ENCODE measurements at places on chromosomes 12 and 14.
A peak's percentile ranks its signal among the peaks of the same experiment; 100 is the strongest.

- DNase-seq, result no peak
Measured at GRCh38 chr12:12487490-12487889, 75.2 kb downstream of the DUSP16 start.

- peak; percentile 7 for DNase-seq
Measured at GRCh38 chr14:100028990-100029677, 36.1 kb upstream of the EVL start.

DNA sequence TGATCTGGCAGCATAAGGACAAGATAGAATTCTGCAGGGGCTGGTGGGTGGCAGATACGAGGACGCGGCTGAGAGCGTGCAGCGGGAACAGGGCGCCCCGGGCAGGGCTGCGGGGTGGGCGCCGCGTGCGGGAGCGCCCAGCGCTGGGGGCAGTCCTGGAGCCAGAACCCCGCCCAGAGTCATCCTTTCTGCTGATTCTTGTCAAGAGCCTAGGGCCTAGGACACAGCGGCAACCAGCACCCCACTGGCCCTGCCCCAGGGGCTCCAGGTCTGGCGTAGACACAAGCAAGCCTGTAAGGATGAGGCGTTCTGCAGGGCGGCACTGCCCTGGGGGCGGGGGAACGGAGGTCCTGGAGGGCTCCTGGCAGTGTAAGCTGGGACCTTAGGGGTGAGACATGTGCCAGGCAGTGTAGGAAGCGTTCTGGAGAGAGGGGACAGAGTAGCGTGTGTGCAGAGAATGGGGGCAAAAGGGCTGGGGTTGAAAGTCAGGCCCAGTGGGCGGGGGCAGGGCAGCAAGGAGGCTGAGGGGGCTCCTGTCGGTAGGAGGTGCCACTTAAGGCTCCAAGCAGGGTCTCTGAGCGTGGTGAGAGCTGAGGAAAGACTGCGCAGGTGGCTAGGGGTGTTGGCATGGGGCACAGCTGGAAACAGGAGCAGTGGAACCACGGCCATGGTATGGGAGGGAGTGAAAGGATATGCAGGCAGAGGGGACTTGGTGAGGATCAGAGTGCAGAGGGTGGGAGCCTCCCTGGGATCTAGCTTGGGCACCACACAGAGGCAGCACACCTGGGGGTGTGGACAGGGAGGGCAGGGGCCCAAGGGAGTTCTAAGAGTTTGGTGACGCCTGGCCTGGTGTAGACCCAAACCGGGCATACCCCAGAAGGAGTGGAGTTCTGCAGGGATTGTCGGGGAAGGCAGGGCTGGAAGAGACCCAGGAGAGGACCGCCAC is 845 bp upstream of the AHNAK2 start:
- no peak for DNase-seq

DNA sequence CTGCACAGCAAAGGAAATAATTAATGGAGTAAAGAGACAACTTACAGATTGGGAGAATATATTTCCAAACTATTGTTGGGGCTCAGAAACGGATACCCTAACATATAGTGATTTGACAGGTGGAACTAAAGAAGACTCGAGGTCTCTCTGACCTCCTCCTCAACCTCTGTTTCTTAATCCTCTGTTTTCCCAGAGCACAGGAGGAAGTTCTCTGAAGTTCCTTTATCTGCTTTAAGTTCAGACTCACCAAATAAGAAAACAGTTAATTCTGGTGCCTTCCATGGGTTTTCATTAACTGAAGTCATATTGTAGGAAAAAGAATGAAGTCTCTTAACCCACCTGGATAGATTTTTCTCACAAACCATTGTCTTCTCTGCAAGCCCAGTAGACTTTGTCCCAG is 29.2 kb downstream of the CLEC2D start:
- no peak for DNase-seq

GRCh38 chr12:49552014-49552413 is 13.2 kb downstream of the KCNH3 start:
- DNase-seq, result no peak

GRCh38 chr14:21382886-21383847 is 652 bp downstream of the SUPT16H start:
- peak; percentile 56 for DNase-seq

GRCh38 chr12:5294274-5295070 is 137.4 kb upstream of the NTF3 start:
- no peak for DNase-seq

- DNase-seq, result no peak
Measured at GRCh38 chr14:60178164-60178563, 13.0 kb upstream of the DHRS7 start.

- DNase-seq, result no peak
Measured at GRCh38 chr14:79613625-79614024, 597.7 kb downstream of the DIO2 start.

DNA sequence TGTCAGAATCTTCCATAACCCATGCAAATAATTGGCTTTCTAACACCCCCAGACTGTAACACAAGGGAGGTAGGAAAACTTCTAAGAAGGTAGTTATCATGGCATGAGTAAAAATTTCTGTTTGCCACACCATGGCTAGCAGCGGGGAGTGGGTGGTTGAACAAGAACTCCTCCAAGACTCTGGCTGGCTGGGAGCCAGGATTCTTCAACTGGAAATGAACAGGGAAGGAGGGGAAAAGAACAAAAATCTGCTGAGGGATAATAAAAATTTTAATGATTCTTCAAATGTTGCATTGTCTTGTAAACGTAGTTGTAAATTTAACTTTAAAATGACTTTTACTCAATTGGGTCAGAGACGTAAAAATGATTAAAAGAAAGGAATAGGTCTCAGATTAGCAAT is 78.9 kb downstream of the AKAP6 start:
- DNase-seq, result no peak

GRCh38 chr12:50157259-50157658 is 9.9 kb downstream of the CERS5 start:
- peak; percentile 8 for DNase-seq

DNA sequence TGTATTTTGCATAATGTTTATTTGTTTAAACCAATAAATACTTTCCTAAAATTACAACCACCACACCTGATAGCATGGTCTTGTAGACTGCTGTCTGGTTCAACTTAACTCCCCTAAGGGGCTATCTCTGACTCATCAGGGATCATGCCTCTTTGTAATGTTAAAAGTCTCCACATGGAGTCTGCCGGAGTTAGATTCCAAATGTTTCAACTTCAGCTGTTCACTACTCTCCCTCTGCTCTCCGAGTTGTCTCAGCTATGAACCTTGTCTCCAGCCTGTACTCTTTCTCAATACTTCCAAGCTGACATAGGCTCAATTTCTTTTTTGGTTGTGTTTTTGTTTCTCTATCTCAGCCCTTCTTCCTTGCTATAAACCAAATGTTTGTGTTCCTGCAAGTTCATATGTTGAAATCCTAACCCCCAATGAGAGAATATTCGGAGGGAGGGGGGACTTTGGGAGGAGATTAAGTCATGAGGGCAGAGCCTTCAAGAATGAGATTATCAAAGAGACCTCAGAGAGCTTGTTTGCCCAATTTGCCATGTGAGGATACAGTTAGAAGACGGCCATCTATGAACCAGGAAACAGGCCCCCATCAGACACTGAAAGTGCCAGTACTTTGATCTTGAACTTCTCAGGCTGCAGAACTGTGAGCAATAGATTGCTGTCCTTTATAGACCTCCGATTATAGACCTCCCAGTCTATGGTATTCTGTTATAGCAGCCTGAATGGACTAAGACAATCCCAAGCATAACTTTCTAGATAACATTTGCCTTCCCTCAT is 858.2 kb downstream of the VRK1 start:
- no peak for DNase-seq

GRCh38 chr14:68758301-68758700 is 34.6 kb downstream of the ZFP36L1 start:
- no peak for DNase-seq

GRCh38 chr12:11713202-11713601 is 63.7 kb downstream of the ETV6 start:
- DNase-seq, result no peak

DNA sequence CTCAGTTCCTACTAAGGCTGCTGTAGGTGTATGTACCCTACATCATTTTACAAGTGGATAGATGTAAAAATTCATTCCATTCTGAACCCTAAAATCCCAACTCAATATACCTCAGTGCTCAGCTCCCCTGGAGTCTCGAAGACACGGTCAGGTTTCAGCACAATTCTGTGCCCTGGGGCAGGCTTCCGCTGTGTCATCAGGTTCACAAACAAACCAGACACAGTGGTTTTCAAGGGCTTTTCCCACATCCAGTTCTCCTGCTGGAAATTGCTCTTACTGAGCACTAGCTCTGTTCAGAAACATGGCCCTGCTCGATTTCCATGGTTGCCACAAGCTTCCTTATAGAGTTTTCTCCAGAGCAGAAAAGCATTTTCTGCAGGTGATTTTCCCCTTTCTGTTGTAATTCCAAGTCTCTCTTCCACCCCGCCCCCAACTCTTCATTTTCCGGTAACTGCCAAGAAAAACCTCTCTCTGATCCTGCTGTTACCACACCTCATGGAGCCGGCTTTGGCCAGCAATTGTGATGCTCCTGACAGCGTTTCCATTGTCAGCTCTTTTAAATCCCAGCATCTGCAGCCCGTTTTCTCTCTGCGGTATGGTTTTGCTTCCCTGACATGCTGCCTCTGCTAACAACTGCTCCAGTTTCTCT is 483.0 kb upstream of the CCDC196 start:
- DNase-seq, result no peak

DNA sequence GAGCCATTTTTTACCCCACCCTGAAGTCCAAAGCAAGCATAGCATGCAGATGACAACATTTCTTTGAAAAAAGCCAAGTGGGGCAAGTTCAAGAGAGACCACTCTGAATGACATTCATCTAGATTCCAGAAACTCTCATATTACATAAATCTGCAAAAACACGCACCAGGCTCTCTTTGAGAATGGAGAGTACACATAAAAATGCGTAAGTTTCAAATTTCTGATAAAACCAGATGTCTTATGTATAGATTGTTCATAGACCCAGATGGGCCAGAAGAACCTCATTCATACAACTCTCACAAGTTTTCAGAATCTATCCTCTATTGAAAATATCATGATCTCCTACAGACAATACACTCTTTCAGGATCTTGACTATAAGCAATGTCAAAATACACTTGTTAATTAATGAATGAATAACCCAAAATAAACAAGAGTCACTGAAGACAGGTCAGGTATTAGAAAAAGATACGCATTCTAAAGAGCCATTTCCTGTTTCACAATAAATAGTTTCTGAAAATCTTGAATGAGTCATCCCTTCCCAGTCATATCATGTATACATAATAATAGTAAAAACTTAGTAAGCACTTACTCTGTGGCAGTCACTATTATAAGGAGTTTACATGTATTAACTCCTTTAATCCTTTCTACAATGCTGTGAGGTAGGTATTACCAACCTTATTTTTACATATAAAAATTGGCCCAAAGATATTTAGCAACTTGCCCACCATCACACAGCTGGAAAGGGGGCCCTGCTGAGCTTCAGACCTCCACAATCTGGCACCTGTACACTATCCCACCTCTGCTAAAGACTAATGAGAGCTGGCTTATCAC is 72.0 kb downstream of the PPP2R5E start:
- peak; percentile 69 for DNase-seq

GRCh38 chr14:103378038-103378854 is 7.0 kb upstream of the MARK3 start:
- no peak for DNase-seq

- DNase-seq, result no peak
Measured at GRCh38 chr14:64817631-64818030, 62.1 kb downstream of the SPTB start.

- DNase-seq, result peak; percentile 36
Measured at GRCh38 chr14:22561661-22562579, 27.1 kb downstream of the DAD1 start.

DNA sequence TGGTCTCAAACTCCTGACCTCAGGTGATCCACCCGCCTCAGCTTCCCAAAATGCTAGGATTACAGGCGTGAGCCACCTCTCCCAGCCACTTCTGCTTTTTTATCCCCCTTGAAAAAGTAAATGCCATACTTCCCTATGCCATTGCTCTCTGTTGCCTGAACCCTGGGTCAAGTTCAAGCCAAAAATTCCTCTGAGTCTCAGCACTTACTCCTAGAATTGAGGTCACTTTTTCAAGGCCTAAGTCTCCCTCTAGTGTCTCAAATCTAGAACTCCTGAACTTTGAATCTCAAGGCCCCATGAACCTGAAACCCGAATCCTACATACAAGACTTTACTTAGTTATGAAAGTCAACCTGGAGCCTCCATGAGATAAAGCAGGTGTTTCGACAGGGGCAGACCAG is 1.4 kb upstream of the APOBEC1 start:
- peak; percentile 22 for DNase-seq

DNA sequence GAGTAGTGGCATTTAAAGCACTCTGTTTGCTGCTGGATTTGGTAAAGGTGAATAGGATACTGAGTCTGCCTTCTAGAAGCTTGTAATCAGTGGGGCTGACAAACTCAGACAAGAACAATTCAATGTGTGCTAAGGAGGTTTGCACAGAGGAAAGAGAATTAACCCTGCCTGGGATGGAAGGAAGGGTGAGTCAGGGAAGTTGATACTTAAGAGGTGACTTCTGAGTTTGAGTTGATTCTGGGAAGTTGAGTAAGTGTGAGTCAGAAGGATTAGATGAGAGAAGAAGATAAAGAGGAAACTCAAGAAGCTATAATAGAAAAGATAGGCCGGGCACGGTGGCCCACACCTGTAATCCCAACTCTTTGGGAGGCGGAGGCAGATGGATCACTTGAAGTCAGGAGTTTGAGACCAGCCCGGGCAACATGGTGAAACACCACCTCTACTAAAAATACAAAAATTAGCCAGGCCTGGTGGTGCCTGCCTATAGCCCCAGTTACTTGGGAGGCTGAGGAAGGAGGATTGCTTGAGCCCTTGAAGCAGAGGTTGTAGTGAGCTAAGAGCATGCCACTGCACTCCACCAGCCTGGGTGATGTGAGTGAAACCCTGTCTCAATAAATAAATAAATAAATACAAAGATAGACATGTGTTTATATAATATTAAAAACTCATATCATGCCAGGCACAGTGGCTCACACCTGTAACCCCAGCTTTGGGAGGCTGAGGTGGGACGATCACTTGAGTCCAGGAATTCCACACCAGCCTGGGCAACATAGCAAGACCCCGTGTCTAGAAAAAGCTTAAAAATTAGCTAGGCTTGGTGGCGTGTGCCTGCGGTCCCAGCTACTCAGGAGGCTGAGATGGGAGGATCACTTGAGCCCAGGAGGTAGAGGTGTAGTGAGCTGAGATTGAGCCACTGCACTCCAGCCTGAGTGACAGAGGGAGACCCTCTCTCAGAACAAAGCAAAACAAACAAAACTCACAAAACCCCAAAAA is 126.8 kb upstream of the CPM start:
- no peak for DNase-seq

GRCh38 chr14:89813617-89814031 is 140.9 kb downstream of the EFCAB11 start:
- DNase-seq, result no peak

- no peak for DNase-seq
Measured at GRCh38 chr12:109842021-109842420, 8.8 kb upstream of the TRPV4 start.

GRCh38 chr12:1466481-1467154 is 127.8 kb downstream of the FBXL14 start:
- no peak for DNase-seq

Measured in DMS53 (cell line).